ENCODE measurements at places on chromosomes 5 and 9.

GRCh38 chr5:137604348-137605095, 105.4 kb upstream of the SPOCK1 start:
- no peak for DNase-seq

- no peak for DNase-seq
These were observed 99.9 kb downstream of the TTC39B start for GRCh38 chr9:15206903-15207696.

DNA sequence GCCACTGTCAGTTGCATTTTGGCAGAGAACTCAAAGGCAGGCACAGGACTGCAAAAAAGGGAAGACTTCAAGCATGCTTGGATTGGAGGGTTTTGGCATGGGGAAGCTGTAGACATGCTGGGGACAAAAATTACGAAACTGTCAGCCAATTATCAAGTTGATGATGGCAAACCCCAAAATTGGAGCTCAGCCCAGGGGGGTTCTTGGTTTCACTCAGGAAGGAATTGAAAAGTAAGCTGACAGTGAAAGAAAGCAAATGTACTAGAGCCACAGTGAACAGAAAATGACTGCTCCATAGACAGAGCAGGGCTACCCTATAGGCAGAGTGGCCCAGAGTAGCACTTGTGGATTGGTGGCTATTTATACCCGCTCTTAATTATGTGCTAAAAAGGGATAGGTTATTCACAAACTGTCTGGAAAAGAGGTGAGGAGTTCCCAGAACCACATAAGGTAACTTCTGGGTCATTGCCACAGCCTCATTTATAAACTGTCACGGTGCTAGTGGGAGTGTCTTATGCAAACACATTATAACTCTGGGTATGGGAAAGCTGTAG, 14.6 kb upstream of the CFAP95 start:
- no peak for DNase-seq

DNA sequence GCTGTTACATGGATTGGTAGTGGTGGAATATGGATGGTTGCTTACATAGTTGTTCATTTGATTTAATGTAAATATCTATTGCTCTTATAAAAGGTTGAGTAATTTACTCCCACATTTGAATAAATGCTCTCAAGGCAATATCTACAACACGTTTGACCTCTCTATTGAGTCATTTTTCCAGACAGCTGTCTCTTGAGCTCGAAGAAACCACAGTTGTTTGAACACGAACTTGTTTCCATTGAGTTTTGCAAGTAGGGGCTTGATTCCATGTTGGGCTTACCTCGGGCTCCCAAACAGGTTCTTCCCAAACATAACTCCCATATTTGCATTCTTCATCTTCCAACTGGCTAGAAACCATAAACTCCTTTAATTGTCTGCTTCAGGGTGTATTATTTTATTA, 115.0 kb upstream of the HMHB1 start:
- no peak for DNase-seq

DNA sequence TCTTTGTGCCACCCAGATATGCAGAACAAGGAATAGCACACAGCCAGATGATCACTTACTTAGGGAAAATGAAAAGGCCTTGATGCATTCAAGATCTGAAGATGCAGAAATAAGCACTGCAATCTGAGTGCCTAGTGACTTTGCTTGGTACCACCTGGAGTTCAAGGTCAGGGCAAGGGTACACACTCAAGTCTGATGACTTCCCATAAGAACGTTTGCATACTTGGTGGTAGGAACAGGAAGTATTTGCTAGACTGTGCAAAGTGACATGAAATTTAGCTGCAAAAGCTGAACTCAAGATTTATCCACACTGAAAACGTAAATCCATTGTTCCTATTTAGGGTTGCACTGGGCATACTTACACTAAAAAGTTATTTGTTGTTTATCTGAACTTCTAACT, 177.1 kb downstream of the PIK3R1 start:
- DNase-seq, result no peak

DNA sequence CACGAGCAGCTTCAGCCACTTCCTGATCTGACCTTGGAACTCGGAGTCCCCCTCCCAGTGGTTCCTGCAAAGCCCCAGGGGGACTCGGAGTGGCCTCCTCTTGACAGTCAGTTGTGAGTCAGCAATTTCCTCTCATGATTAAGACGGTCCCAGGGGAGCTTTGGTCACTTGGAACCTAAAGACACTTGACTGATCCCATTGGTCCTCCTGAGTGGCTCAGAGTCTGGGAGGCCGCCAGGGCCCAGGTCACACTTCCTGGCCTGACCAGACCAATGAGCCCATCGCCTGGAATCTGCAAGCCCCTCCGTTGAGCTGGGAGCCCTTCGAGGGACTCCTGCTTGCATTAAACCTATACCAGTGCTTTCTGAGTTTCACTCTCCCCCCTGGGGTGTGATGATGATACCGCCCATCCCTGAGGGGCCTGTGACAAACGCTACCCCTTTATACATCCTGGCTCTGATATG, 29.1 kb downstream of the TSPAN17 start:
- no peak for DNase-seq

DNA sequence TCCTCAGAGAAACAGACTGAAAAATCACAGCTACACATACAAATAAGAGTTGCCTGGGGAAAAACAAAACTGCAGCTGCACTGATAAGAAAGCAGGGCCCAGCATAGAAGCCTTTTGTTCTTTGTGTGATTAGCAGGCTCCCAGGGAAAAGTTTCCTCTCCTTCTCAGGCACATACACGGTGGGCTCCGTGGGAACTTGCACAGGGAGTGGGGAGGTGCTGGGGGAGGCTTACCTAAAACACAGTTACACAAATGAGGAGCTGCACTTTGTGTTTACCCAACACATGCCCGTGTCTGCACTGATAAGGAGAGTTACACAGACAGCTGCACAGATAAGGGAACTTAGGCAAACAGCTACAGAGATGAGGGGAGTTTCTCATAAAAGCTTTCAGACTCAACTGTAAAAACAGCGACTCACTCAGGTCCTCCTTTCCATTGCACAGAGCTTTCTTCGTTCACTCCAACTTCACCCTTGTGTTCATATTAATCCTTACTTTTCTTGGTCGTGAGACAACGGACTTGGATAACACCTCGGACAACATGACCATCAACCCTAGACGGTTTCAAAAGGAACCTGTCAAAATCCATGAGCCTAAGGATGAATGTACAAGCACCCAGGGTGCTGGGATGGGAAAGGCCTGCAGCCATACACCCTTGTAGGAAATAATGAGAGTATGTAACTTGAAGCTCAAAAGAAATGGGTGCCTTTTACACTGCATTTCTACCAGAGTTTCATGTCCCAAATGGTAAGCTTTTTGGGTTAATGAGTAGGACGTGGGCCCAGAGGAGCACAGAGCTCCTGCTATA, 50.8 kb downstream of the SERINC5 start:
- no peak for DNase-seq

DNA sequence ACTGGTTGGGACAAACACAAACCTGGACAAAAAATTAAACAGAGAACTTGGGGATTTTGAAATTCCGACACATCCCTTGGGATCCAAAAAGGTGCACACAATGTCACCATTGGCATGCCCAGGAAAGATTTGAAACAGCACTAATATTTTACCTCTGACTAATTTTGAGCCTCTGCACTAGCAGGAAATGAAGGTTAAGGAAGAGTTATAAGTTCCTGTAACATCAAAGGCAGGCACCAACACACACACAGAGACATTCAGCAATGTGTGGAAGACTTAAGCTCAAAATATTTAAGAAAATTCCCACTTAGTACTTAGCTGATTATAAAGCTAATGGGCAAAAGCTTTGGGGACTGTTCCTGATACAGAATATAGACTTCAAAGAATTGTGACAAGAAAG, 247.0 kb downstream of the CDH9 start:
- DNase-seq, result no peak

GRCh38 chr5:42321785-42322184, 101.5 kb upstream of the GHR start:
- DNase-seq, result peak; percentile 10

- no peak for DNase-seq
These were observed 9.1 kb upstream of the C1QTNF2 start for GRCh38 chr5:160379511-160379910.

DNA sequence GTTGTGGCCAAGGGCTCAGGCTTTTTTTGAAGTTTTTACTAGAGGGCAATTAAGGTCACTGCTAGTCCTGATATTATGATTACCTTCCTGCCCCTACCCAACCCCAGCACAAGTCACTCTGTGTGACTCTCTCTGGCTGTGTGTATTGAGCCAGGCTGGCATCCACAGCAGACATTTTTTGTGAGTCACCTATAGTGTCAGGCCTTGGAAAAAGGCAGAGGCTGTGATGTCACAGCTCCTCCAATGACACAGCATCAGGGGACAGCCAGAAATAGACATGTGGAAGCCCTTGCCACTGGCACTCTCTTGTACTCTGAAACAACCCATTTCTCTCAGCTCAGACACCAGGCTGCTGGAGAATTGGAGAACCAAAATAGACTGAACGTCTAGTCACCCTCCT, 145.4 kb downstream of the NMUR2 start:
- no peak for DNase-seq

DNA sequence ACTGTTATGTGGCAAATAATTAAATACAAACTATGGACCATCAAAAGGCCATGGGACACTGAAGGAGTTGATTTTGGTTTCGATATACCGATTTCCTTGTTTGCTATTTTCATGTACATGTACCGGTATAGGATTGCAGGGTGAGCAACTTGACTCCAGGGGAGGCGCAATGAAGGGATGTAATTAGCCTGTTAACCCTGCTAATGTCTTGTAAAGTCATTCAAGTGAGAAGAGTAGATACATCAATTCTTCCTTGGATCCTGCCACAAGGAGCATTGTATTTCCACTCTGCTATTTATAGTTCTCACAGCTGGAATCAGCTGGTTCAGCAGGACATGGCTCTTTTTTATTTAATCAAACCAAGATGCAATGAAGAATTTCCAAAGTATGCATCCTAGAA, 102.0 kb downstream of the STK32A start:
- DNase-seq, result peak; percentile 18

GRCh38 chr9:115038178-115038577, 79.8 kb downstream of the TNC start:
- DNase-seq, result no peak

DNA sequence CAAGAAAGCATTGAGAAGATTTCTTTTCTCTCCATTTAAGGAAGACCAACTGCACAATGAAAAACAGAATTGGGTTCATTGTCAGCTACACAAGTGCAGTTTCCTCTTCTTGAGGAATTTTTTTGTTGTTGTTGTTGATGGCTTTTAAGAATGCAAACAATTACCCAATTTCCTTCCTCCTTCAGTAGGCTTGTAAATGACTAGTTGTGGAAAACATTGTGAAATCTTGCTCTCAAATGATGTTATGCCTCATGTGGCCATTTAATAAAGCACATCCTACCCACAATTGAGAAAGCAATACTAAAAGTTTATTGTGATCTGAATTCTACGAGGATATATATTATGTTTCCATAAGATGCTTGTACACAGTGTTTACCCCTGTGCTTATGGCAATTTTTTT, 171.6 kb downstream of the FAM174A start:
- no peak for DNase-seq

DNA sequence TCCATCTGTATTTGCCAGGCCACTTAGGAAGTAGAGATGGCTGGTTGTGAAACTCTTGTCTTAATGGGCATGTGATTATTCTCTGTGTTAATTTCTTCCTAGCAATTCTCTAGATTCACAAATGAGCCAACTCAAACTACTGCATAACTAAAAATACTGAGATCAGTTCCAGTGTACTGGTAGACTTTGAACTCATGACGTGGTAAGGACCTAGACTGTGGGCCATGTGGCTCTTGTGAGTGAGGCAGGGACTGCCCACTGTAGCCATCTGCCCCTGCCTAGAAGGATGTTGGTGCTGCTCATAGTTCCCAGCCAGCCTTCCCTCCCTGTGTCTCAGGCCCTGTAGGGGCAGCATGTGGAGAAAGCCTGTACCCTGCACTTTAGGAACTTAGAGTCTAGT, 47.4 kb downstream of the CYSTM1 start:
- no peak for DNase-seq

- no peak for DNase-seq
These were observed 36.8 kb downstream of the NSG2 start for GRCh38 chr5:174082286-174082685.

DNA sequence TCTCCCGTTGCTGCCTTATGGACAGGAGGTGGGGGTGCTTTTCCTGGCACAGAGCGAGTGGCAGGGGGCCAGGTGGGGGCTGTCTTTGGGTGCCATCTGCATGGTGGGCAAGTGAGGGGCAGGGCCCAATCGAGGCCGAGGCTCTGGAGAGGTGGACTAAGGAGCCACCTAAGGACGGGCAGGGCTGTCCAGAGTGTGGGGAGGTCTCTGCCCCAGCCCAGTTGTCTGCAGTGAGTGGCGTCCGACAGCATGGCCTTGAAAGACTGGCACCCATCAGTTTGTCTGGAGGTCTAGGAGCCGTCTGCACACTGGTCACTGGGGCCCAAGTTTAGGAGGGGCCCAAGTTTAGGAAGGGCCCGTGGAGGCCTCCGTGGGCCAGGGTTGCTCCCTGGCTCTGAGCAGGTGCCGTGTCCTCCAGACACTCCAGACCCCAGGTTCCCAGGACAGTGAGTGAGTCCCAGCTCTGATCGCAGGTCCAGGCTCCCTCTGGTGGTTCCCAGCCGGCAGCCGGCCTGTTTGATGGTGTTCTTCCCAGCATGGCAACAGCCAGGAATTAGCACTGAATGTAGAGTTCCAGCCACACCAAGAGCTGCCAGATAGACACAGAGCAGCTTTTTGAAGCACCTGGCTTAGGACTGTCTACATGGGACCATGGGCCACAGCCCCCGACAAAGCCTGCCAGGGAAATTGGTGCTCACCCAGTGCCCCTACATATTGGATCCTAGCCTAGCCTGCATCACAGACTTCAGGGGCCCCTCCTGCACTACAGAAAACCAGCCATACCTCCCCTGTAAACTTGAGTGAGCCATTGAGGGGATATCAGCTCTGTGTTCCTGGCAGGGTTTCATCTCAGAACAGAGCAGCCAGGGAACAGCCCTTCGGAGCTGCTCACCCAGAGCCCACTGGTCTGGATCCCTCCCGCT, 120.9 kb downstream of the WNK2 start:
- DNase-seq, result peak; percentile 55

DNA sequence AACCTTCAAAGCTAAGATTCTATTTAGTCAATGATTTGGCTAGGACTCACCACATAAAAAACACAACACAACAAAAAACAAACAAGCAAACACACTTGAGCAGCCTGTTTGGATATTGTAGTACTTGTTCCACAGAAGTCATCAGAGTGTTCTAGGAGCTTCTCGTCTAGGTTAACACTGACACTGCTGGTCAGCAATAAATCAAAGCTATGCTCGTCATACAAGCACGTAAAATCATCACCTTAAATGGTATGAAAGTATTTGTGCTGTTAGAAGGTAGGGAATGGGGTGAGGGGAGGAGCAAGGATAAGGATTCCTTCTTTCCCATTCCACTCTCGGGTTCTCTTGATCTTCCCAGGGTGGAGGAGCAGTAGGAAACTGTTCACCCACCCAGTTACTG, 88.0 kb downstream of the ARL15 start:
- DNase-seq, result no peak

GRCh38 chr9:12708562-12709298, 15.5 kb downstream of the TYRP1 start:
- no peak for DNase-seq
